Activated CD4-positive, alpha-beta memory T cell treated with anti-CD3 and anti-CD28 coated beads for 36 hours (primary cell): ENCODE measurements at places on chromosomes 16 and 17. TPM values are rescaled to one million over a fixed set of nuclear protein-coding genes. Genes with fewer than 3 reads are reported as not detected.

Gene OR1A1
- total RNA-seq: not detected

DNA sequence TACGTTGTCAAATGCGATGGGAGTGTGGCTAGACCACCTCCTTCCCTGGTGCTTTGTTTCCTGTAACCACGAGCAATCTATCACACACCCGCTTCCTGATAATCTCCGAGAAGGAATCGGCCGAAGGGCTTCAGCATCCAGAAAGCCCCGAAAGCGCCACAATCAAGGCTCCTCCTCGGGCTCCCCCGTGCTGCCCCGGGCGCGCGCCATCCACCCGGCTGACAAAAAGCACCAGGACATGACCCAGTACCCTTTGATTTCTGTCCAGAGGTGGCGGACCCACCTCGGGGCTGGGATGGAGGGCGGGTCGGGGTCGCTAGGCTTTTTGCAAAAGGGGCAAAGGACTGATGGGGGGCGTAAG is 743 bp upstream of the ARMC7 start:
- H3K27me3 ChIP-seq: no peaks in the 10 kb centered on the region
- DNase-seq: peak; percentile 34
- peak overlapping the region; percentile 90 for H3K4me3 ChIP-seq

DNA sequence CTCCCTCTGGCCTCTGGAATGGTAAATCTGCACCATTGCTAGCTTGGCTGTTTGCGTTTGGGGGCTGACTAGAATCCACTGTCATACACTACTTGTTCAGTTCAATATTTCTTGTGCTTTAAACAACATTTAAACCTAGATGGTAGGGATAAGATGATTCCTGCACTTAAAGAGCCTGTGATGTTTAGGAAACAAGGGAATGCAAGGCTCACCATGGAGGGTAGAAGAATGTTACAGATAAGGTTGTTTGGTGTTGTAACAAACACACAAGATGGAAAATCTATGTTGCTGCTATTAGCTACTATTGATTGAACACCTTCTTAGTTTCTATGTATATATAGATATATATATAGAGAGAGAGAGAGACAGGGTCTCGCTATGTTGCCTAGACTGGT is 31.4 kb downstream of the YPEL2 start:
- H3K4me1 ChIP-seq: peaks cover 79% of the 10 kb centered on the region
- H3K27me3 ChIP-seq: no peaks in the 10 kb centered on the region
- DNase-seq: no peak
- peaks cover under 1% of the 10 kb centered on the region for H3K36me3 ChIP-seq
- peak overlapping the region; percentile 9 for H3K4me3 ChIP-seq

DNA sequence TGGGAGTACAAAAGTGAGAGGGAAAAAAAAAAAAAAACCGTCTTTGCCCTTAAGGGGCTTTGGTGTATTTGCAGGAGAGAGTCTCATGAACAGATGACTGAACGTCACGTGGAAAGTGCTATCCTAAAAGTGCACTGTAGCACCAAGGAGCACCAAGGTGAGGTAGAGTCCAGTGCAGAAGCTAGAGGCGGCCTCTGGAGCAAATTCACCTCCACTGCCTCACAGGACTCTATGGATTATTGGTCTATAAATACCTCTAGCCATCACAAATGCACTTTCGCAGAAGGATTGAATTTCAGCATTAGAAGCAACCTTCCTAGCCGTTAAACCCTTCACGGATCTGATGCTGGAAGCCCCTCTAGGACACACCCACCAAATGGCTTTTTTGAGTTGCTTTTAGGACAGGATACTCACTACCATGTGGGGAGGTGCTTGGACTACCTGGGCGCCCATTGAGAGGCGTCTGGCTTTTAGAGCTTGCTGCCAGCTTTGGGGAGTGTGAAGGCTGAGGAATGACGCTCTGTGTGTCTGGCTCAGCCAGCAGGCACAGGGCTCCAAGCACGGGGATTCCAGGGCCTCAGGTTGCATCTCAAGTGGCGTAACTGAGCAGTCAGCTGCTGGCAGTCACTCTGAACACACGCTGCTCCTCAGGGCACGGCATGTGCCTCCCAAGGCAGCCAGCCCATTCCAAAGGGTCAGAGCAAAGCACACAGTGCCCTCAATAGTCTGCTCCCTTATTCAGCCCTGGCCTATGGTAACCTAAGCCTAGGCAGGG is 52.7 kb downstream of the CDRT4 start:
- H3K4me3 ChIP-seq: no peak overlapping the region
- no peak for DNase-seq
- no peaks in the 10 kb centered on the region for H3K27me3 ChIP-seq
- H3K27ac ChIP-seq: no peak overlapping the region
- no peaks in the 10 kb centered on the region for H3K4me1 ChIP-seq
- no peaks in the 10 kb centered on the region for H3K36me3 ChIP-seq

DNA sequence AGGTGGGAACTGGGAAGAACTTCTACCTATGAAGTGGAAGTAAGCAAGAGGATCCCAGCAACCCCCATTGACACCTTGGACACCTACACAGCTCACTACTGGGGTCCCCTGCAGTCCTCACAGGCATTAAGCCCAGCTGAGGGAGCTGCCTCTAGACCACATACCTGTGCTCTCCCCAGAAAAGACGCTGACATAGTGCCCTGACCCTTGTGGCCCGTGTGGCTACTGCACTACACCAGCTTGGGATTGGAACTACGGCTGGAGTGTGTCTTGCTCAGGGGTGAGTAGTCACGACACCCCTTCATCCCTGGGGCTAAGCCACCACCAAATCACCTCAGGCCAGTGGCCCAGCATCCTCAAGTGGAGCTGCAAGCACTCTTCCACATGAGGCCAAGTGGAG is 54.2 kb upstream of the NSRP1 start:
- H3K27ac ChIP-seq: no peak overlapping the region
- no peaks in the 10 kb centered on the region for H3K4me1 ChIP-seq
- DNase-seq: no peak
- H3K36me3 ChIP-seq: peaks cover 7% of the 10 kb centered on the region
- H3K4me3 ChIP-seq: no peak overlapping the region

Gene CCL17
- 1.6 TPM for total RNA-seq

GRCh38 chr17:57756951-57757350 is 11.9 kb upstream of the CCDC182 start:
- H3K27me3 ChIP-seq: peaks cover 4% of the 10 kb centered on the region
- H3K4me3 ChIP-seq: no peak overlapping the region
- DNase-seq: no peak
- no peaks in the 10 kb centered on the region for H3K4me1 ChIP-seq
- no peak overlapping the region for H3K27ac ChIP-seq

Gene FAM20A
- not detected for total RNA-seq

Gene KRTAP4-4
- not detected for total RNA-seq

Gene HSD17B1
- 0.44 TPM for total RNA-seq

GRCh38 chr17:7240375-7240774 is 1.1 kb upstream of the PHF23 start:
- H3K27me3 ChIP-seq: peaks cover 3% of the 10 kb centered on the region
- H3K36me3 ChIP-seq: peaks cover 30% of the 10 kb centered on the region
- H3K4me1 ChIP-seq: peaks cover 53% of the 10 kb centered on the region
- DNase-seq: no peak

- no peaks in the 10 kb centered on the region for H3K36me3 ChIP-seq
- H3K27me3 ChIP-seq: peaks cover 15% of the 10 kb centered on the region
- no peak overlapping the region for H3K4me3 ChIP-seq
- no peak overlapping the region for H3K27ac ChIP-seq
- DNase-seq: no peak
- H3K4me1 ChIP-seq: peaks cover 18% of the 10 kb centered on the region
These were observed 27.8 kb upstream of the TAC4 start for GRCh38 chr17:49875685-49876084.

DNA sequence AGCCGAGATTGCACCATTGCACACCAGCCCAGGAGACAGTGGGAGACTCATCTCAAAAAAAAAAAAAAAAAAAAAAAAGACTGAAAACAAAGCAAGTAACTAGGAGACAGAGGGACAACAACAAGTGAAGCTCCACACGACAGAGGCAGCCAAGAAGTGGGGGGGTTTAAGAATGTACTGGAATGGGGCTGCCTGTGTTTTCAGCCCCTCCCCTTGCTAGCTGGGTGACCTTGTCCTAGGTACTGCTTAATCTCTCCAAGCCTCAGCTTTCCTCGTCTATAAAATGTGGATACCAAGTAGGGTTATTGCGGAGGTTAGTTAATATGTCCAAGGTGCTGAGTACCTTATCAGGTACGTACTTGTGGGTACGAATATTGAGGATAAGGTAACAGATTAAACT is 163.8 kb upstream of the CACNG5 start:
- no peak overlapping the region for H3K27ac ChIP-seq
- no peak overlapping the region for H3K4me3 ChIP-seq
- no peaks in the 10 kb centered on the region for H3K27me3 ChIP-seq
- H3K4me1 ChIP-seq: peaks cover 73% of the 10 kb centered on the region
- peaks cover 28% of the 10 kb centered on the region for H3K36me3 ChIP-seq

Gene WFIKKN1
- 0.07 TPM for total RNA-seq

Gene CENPT
- 39.2 TPM for total RNA-seq

DNA sequence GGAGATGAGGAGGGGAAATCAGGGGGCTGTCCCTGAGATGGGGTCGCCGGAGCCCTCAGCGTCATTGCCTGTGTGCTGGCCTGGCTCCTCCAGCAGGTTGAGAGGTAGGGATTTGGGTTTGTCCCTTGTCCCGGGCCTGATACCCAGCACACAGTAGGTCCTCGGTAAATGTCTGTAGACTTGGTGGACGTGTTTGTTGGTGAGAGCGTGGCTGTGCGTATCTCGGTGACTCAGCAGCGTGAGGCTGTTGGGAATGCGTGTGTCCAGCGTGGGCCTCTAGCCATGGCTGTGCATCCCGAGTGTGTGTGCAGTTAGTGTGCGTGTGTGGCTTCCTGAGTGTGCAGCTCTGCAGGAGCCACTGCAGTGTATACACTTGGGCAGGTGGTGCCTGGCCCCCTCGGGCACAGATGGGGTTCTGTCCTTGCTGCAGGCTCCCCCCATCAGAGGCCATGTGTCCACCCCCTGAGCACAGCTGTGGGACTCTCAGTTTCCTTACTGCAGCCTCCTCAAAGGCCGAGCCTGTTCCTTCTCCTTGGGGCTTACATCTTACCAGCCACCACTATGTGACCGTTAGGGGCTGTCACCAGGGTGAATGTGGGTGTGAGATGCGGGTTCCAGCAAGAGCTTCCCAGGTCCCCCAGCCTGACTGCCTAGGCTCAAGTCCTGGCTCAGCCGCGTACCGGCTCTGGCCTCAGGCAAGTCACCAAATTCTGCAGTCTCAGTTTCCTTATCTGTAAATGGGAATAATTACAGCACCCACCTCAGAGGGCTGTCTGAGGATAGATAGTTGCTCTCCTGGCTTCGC is 5.7 kb downstream of the NECAB2 start:
- H3K27ac ChIP-seq: no peak overlapping the region
- H3K4me3 ChIP-seq: no peak overlapping the region
- no peak for DNase-seq
- peaks cover 8% of the 10 kb centered on the region for H3K27me3 ChIP-seq

Gene PPL
- 0.05 TPM for total RNA-seq

Gene IKZF3
- total RNA-seq: 51.2 TPM

DNA sequence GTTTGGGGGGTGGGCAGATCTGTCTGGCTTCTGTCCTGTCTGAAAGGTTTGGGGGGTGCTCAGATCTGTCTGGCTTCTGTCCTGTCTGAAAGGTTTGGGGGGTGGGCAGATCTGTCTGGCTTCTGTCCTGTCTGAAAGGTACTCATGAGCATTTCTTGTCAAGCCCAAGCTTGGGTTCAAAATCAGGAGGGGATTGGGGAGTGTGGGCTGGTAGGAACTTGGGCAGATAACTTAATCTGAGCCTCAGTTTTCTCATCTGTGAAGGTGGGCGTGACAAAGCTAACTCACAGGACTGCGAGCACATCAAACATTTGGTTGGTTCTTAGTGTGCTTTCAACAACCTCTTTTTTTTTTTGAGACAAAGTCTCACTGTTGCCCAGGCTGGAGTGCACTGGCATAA is 35.2 kb downstream of the HAPSTR1 start:
- peak overlapping the region; percentile 85 for H3K27ac ChIP-seq
- H3K4me3 ChIP-seq: no peak overlapping the region
- no peaks in the 10 kb centered on the region for H3K27me3 ChIP-seq
- DNase-seq: no peak
- peaks cover 10% of the 10 kb centered on the region for H3K36me3 ChIP-seq

DNA sequence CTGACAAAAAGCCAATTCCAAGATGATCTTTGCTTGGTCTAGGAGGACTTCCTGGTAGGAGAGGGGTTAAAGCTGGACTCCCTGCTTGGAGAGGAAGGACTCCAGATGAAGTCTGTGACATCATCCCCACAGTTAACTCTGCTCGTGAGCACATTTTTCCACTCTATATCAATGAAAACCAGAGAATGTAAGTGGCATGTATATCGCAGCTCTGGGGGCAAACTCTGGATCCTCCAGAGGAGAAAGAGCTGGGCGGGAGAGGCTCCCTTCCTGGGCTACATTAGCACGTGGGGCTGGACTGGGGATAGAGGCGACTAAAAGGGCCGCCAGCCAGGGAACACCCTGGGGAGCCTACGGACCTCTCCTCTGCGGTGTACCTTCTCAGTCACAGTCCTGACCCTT is 34.1 kb downstream of the HIC1 start:
- peak overlapping the region; percentile 90 for H3K27ac ChIP-seq
- H3K4me1 ChIP-seq: peaks cover 74% of the 10 kb centered on the region
- peaks cover 20% of the 10 kb centered on the region for H3K36me3 ChIP-seq
- H3K27me3 ChIP-seq: no peaks in the 10 kb centered on the region
- H3K4me3 ChIP-seq: peak overlapping the region; percentile 83
- no peak for DNase-seq

DNA sequence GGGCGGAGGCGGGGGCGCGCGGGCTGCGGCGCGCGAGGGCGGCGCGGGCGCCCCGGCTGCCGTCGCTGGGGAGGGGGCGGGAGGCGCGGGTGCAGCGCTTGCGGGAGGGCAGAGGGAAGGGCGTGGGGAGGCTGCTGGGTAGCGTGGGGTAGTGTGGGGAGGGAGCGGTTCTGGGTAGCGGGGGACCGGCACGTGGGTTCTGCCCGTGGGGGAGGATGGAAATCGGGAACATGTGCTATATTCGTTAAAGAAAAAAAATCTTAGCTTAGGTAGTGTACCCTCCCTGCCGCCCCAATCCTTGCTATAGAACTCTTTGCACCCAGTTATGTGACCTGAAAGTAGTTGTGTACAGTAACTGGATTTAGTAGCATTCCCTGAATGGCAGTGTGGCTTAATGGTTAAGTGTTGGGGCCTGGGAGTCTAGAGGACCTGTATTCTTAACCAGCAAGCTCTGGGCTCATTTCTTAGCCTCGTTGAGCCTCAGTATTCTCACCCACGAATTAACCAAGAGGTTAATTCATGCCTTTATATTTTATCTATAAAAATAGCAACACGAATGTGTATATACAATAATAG is 646 bp downstream of the RABEP1 start:
- peaks cover 36% of the 10 kb centered on the region for H3K4me1 ChIP-seq
- peak; percentile 55 for DNase-seq
- peak overlapping the region; percentile 86 for H3K27ac ChIP-seq
- no peaks in the 10 kb centered on the region for H3K27me3 ChIP-seq
- peak overlapping the region; percentile 85 for H3K4me3 ChIP-seq

DNA sequence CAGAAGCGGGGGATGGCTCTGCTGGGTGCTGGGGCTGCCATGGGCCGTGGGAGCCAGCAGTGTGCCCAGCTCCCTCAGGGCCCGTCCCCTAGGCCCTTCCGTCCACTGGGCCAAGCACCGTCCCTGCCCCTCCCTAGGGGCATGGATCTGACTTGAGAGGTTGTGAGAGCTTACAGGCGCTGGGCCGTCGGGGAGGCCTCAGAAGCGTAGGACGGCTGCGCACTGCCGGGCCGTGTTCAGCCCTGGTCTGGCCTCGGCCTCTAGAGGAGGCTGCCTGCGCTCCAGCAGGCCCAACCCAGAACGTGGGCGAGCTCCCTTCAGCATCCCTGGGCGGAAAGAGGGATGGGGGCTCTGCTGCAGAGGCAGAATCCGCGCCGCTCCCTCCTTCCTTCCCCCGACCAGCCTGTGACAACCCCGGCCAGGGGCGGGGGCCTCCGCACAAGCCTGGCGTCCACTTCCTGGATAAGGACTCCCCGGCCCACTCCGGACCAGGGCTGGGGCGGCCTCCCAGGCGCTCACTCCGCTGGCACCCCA is 685 bp upstream of the MPG start:
- DNase-seq: peak; percentile 53
- H3K4me1 ChIP-seq: peaks cover 32% of the 10 kb centered on the region
- peak overlapping the region; percentile 65 for H3K27ac ChIP-seq
